Stimulated activated CD8-positive, alpha-beta memory T cell treated with anti-CD3 and anti-CD28 coated beads, Interleukin-7, amount 100 ng/mL, for 24 hours (primary cell): ENCODE measurements at places on chromosomes 3 and 15.

- DNase-seq = no peak
Measured at GRCh38 chr3:158456114-158456513, 114.9 kb upstream of the MLF1 start.

DNA sequence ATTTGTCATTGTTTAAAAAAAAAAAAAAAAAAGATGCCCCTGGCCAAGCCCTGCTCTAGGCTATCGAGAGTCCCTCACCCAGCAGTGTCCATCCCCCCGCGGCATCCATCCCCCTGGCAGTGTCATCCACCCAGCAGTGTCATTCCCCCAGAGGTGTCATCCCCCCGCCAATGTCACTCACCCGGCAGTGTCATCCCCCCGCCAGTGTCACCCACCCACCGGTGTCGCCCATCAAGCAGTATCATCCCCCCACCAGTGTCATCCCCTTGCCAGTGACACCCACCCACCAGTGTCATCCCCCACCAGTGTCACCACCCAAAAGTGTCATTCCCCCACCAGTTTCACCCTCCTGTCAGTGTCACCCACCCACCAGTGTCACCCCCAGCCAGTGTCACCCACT lies 99.3 kb upstream of the PRR20G start:
- no peak for DNase-seq

DNA sequence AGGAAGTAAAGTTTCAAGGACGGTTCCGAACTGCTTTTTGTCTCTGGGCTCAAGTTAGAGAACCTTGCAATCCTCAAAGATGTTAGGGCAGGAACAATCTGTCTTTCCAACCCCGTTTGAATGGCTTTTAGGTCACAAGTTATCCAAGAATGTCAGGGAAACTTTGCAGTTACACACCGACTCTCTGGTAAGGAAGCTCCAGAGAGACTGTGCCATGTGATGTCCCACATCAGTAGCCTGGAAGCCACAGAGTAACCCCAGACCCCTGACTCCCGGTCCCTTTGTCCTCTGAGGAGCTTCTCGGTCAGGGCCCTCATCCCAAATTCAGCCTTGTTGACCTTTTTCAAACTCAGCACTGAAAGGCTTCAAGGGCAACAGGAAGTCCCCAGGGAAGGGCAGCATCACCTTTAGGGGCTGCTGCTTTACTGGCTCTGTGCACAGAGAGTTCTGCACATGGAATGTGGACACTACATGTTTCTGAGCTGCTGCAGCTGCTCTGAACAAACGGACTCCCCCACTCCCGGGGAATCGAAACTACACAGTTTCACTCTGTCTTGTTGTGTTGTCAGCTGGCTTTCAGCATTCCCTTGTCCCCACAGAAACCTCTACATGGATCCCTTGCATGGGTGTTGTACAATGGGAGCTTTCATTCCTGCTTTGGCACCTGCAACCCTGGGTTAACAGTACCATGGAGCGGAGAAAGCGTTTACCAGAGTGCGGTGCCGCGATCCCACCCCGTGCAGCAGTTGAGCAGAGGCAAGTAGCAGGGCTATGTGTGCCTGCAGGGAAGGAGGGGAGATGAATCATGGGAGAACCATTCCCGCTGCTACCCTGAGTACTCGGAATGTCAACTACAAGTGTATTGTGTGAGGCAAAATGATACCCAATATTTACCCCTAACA lies 408.2 kb upstream of the THBS1 start:
- no peak for DNase-seq

- DNase-seq = no peak
Measured at GRCh38 chr3:11900824-11901223, 54.1 kb upstream of the TAMM41 start.

DNA sequence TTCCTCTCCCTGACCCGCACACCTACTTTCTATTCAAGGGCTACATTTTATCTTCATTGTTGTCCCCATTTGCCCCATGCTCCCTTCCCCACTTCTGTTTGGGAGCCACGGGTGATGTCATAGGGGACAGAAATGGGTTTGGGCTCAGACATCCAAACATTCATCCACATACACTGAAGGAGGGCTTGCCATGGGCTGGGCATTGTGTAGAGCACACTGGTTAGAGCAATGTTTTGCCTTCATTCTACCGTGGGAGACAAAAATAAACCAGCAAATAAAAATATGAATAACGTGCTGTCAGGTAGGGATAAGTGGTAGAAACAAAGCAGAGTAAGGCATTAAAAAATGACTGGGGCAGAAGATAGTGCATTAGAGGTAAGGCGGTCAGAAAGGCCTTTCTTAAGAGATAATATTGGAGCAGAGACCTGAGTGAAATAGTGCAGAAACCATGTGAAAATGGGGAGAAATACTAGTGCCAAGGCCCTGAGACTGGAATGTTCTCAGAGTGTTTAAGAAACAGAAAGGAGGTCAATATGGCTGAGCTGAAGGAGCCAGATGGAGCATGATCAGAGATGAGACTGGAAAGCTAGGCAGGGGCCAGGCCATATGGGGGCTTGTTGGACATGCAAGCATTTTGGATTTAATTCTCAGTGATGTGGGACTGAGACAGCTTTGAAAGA lies 40.9 kb upstream of the CLSTN2 start:
- DNase-seq = no peak

GRCh38 chr15:42279234-42279723 lies 6.0 kb upstream of the TMEM87A start:
- no peak for DNase-seq
